NCI-H1930 (cell line): ENCODE measurements at places on chromosomes 1 and 21.

DNA sequence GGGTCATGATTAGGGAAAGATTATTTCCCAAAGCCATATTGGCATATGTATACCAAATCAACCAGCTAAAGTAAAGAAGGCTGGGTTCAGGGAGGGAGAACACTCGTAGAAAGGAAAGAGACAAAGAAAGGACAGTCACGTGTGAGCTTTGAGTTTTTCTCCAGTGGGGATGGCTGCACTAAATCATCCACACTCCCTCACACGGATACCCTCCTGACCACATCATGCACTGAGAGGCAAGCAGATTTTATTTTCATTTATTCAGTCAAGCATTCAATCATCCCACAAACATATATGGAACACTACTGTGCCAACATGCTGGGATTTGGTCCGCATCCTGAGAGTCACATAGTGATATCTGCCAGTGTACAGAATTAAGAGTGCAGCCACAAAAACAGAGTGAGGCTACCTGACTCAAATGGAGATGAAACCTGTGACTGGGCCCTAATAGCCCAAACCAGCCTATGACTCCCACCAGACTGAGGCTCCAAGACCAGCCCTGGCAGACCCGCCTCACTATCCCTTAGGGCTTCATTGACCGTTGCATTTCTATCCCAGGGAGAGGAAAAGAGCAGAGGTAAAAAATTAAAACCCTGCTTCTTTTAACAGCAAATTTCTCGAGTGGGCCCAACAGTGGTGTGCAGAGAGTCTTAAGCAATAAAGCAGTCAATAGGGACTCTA is 155.9 kb downstream of the BARHL2 start:
- no peak for DNase-seq

GRCh38 chr21:34912022-34912945 is 136.8 kb downstream of the RUNX1 start:
- DNase-seq, result no peak

DNA sequence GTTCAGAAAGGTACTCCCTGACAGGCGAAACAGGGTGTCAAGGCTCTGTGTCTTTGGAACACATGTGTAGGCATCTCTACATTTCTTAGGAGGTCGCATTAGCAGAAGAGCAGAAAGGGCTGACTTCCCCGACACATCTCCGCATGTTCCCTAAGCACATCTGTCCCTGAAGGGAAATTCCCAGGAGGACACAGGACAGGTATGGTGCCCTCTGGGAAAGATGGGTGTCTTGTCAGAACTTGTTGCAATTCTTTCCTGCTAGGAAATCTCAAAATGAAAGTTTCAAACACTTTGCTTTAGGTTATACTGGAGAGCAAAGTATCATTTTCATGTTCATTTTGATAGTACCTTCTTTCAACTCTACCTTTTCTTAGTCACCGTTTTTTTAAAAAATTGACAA is 2.0 kb downstream of the DSCAM start:
- no peak for DNase-seq

- DNase-seq, result no peak
These were observed 49.6 kb upstream of the KDM4A start for GRCh38 chr1:43600033-43601020.

DNA sequence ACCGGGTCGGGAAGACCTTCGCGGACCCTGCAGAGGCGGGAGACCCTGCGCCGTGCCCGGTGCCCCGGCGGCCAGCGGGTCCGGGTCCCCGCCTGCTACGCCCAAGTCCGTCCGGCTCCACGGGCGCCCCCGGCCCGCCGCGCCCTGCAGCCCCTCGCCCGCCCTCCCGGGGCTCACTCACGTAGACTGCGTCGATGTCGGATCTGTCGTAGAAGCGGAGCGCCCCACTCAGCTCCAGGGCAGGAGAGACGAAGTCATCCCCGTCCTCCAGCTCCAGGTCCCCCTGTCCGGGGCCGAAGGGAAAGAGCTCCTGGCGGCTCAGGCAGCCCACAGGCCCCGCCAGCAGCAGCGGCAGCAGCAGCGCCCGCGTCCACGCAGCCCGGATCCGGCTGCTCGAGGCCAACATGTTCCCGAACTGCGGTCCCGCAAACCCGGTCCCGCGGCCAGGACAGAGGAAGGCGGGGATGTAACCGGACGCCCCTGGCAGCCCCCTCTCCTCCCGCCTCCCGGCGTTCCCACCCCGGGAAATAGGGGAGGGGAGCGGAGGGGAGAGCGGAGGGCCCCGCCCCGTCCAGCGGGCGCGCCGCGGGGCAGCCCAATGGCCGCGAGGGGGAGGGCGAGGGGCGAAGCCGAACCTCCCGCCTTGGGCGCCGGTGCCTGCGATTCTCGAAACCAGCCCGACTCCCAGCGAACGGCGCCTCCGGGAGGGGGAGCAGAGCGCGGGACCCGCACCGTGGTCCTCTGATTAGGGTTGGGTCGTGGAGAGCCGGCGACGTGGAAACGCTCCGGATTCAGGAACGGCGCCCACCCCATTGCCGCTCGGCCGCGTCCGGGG is at the start of gene NID1:
NID1 (minus strand) TSS at position 417 of the 835 bp plus-strand sequence; CDS start at position 406, 11 bp downstream.
- DNase-seq, result peak; percentile 80

GRCh38 chr1:53413175-53414001 is 45.8 kb upstream of the DMRTB1 start:
- no peak for DNase-seq

GRCh38 chr21:31837618-31838390 is 35.0 kb upstream of the HUNK start:
- no peak for DNase-seq

- DNase-seq, result no peak
These were observed 14.6 kb downstream of the MED18 start for GRCh38 chr1:28343405-28343804.

- no peak for DNase-seq
These were observed 20.7 kb downstream of the UBE2G2 start for GRCh38 chr21:44780767-44781459.

DNA sequence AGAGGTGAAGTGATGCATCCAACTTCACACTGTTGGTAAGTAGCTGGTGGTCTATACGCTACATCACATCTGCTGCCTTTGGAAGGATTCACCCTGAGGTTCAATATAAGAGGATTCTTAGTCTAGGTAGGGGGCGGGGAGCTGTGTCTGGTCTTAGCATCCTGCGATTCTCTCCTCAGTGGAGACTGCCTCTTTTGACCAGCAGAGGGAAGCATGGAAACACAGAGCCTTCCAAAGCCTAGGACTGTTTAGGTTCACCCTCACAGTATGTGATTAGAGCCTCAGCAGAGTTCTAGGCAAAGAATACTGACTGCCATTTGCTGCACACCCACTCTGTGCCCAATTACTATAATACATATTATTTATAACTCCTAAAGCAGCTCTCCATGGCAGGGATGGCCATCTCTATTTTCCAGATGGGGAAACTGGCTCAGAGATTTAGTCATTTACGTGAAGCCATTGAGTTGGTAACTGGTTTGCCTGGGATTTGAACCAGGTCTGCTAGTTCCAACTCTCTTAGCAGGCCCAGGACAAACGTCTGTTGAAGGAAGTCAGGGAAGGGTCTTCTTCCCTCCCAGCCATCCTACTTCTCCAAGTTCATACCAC is 28.9 kb upstream of the EFCAB14 start:
- DNase-seq, result peak; percentile 33

GRCh38 chr1:213055767-213056166 is 4.7 kb downstream of the RPS6KC1 start:
- DNase-seq, result no peak

DNA sequence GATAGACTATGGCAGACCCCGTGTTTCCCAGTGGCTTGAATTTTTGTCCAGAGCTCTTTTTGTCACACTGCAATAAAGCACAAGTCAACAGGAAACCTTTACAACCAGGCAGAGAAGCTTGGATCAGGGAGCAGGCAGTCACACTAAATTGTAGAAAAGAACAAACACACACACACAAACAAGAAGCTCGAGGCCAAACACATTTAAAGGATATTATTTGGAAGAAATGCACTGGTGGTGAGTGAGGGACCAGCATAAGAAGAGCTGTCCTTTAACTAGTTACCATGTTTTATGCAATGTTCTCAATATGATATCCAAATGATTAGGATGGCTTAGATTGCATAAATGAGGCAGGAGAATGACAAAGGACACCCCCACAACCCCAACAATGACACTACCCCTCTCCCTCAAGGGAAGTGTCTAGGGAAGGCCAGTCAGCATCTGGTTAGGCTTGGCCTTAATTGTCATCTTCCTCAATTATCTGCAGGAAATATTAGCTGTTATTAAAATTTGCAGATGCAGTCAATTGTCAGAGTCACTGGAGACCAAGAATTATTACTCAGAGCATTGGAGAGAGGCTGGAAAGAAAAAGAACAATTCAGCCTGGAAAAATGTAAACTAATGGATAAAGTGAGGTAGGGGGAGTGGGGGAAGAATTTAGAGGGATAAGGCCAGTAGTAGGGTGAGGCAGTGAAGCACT is 35.3 kb downstream of the DDR2 start:
- no peak for DNase-seq

DNA sequence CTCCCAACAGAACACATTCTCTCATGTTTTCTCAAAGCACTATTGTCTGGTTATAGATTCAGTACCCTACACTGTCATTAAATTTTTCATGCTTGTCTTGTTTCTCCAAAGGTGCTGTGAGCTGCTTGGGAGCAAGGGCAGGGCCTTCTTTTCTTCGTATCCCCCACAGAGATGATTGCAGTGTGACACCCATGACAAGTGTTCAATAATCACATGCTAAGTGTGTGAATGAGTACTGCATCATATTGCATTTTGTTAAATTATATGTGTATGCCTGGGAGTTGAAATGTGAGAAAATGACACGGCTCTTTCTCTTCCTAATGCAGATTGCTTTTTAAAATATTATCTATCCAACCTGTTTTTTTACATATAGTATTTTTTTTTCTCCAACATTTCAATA is 57.3 kb upstream of the MAGI3 start:
- no peak for DNase-seq

GRCh38 chr1:42006836-42007235 is 88.1 kb upstream of the HIVEP3 start:
- no peak for DNase-seq

DNA sequence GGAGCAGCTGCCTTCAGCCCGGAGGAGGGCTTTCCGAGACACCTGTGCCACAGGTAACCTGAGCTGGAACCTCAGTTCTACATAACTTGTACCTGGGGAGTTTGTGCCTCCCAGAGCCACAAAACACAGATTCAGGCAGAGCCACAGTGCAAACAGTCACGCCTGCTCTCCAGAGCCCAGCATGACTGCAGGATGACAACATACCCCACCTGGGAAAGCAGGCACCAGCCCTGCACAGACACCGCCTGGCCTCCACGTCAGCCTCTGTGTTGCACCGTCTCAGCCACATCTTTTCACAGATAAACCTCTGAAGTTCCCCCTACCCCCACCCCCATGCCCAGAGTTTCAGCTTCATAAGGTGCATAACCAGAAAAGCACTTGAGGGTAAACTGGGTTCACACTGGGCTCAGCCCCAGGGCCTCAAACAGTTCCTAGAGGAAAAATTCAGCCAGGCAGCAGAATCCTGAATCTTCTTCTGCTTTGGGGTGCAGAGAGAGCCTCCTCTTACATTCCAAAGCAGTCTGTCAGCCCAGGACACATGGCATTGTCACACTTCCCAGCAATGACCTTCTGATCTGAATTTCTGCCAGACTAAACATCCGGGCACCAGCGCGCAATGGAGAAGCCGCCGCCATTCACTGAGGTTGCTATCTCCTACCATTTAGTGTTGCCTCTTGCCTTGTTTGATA is 229.5 kb downstream of the TOMM20 start:
- DNase-seq, result no peak

DNA sequence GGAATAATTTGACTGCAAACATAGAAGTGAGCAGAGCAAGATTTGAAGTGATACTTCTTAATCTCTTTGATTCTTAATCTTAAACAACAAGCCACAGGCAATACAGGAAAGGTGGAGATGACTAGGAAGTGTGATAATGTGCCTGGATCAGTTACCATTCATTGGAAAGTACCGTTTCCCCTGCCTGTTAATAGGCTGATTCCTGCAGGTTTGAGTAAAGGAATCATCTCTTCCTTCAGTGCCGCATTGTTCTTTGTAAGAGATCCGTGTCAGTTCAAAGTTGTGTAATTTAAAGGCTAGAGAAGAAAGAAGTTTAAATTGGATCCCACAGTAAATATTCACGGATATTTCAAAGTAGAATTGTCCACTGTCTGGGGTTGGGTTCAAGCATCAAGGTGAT is 43.5 kb upstream of the BCL10 start:
- no peak for DNase-seq

- no peak for DNase-seq
These were observed 47.7 kb upstream of the PPM1J start for GRCh38 chr1:112762541-112763500.

DNA sequence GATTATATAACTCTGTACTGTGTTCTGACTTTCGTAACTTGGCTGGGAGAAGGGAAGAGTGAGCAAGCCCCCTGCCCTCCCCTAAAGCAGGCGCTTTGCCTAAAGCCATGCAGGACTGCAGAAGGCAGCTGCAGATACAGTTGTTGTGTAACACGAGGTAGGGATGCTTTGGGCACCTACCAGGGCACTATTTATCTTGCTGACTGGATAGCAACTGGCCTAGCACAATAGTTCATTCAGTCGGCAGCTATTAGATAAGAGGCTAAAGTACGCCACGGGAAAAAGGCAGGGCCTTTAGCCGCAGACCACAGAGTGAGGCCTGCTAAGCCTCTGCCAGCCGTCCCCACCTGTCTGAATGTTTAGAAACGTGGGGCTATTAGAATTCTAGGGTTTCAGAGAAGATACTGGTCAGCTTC is 80.9 kb downstream of the TTC3 start:
- DNase-seq, result no peak

DNA sequence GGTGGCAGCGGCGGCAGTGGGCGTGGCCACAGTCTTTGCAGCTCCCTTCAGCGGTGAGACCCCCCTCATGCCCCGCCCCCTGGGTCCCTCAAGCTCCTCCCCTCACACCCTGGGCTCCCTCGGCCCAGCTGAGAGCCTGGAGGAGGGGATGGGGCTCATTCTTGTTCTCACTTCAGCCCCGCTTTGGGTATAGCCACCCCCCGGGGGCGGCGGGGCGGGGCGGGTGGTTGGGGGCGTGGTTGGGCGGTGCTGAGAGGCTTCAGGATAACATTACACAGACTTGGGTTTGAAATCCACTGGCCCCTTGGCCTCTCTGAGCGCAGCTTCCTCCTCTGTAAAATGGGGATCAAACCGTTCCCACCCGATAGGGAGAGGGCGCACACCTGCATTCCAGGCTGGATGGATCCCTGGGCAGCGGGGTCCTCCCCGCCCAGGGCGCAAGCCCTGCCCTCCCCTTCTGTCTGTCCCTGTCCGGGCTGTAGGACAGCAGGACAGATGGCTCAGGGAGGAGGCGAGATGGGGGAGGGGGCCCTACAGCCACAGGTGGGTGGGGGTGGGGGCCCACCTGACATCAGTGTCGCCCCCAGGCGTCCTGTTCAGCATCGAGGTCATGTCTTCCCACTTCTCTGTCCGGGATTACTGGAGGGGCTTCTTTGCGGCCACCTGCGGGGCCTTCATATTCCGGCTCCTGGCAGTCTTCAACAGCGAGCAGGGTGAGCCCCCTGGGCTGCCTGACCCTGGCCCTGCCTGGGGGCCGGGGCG is 5.1 kb downstream of the CLCNKA start:
- no peak for DNase-seq

- no peak for DNase-seq
These were observed 258.8 kb downstream of the VAV3 start for GRCh38 chr1:107706182-107706581.

DNA sequence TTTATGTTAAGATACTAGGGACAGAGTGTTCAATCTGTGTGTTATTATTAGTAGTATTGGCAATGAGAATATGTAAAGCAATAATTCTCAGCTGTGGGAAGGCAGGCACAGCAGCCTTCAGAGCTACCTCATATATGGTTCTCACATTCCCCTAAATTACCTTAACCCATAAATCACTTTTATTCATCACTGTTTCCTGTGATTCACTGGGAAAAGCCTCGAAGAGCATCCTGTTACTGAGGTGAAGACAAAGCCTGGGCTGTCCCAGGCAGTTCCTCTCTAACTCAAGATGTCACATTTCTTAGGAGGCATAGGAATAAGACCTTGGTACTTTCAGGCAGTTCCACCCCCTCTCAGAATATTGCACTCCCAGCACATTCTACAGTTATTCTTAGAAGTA is 965.7 kb downstream of the NCAM2 start:
- no peak for DNase-seq
